Progenitor cell of endocrine pancreas (in vitro differentiated cells): ENCODE measurements at places on chromosomes 3 and 15.

DNA sequence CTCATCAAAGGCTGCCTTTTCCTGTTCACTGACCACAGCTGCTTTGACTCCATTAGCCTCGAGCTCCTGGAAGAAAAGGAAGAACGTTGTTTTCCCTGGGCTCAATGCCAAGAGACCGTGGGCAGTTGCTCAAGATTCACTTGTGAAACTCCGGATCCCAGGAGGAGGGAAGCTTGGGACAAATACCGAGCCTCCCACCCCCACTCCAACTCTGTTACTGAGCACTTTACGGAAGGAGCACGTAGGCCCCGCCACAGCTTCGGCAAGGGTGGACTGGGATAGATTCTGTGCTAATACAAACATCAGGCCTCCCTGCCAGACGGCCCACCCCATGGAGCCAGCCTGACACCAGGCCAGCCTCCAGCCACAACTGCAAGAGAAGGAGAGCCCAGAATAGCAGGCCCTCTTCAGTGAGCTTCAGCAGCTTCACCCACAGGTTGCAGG is 10.8 kb upstream of the FANCD2 start:
- DNase-seq: no peak

DNA sequence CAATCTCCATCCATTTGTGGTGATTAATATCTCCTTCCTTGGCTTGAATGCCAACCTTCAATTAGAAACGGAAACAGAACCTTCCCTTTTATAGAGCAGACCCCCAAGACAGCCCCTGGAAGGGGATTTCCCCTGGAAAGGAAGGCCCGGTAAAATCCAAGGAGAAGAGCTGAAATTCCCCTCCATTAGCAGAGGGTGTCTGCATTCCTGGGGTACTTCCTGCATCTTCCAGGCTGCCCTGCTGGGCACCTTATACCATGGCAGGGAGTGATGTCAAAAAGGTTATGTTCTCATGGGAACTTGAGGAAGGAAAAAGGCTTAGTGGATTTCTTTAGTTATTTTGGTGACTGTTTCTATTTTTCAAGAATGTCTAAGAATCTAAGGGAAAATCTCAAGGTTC is 116.7 kb upstream of the NEO1 start:
- no peak for DNase-seq

- no peak for DNase-seq
Measured at GRCh38 chr15:41047474-41047873, 68.6 kb downstream of the INO80 start.

DNA sequence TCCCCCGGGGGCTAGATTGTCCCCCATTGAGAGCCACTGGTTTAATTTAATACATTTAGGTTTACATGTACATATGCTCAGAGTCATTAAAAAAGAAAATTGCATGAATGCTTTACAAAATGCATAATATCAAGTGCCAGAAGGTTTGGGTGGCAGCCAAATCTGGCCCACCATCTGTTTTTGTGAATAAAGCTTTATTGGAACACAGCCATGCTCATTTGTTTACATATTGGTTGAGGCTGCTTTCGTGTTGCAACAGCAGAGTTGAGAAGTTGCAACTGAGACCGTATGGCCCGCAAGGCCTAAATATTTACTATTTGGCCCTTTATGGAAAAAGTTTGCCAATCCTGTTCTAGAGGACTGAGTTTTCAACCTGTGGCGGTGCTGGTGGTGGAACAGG is 32.1 kb upstream of the RGMA start:
- DNase-seq: no peak
